ENCODE measurements at places on chromosomes 5 and 9. TPM values are rescaled to one million over a fixed set of nuclear protein-coding genes. Genes with fewer than 3 reads are reported as not detected.

NDST1 gene
- 63.7 TPM for total RNA-seq

SOX30 gene
- total RNA-seq: not detected

DNA sequence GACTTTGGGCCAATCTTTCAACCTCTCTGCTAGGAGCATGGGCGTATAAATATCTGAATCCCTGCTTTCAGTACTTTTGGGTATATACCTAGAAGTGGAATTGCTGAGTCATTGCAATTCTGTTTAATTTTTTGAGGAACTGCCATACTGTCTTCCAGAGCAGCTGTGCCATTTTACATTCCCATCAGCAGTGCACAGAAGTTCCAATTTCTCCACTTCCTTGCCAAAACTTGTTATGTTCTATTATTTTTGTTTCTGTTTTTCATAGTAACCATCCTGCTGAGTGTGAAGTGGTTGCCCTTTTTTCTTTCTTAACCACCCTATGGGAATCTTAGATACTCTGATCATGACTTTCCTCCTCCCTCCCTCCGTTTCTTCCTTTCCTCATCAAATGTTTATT, 11.1 kb upstream of the CCIN start:
- no peak for DNase-seq

DNA sequence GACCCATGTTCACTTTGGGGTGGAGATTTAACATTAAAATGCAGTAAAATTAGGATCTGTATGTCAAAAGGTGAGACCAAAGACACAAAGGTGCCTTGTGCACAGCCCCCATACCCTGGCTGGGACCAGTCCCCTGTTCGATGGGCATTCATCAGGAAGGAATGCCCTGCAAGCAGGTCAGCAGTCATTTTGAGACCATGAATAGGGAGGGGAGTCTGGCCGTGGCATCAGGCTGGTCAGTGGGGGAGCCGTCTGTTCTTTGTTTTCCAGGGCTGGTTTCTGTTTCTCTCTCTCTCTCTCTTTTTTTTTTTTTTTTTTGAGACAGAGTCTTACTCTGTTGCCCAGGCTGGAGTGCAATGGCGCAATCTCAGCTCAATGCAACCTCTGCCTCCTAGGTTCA, 68.9 kb upstream of the GOLM1 start:
- no peak for DNase-seq

VLDLR gene
- total RNA-seq: 2.0 TPM

ADGRD2 gene
- total RNA-seq: not detected

DNA sequence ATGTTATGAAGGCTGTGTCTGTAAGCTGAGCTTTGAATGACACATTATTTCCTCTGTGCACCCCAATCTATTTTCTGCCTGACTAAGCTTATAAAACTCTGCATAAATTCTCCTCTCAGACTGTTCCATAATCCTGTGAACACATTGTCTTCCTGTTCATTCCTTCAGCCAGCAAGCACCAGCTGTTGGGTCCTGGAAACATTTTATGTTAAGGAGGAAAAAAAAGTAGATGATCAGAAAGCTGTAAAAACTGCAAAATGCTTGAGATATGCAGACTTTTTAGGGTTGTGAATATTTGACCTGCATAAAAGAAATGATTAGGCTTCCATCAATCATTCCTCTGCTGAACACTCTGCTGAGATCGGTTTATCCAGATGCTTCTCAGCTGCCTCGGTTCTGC, 1246.0 kb upstream of the DMAC1 start:
- no peak for DNase-seq

DNA sequence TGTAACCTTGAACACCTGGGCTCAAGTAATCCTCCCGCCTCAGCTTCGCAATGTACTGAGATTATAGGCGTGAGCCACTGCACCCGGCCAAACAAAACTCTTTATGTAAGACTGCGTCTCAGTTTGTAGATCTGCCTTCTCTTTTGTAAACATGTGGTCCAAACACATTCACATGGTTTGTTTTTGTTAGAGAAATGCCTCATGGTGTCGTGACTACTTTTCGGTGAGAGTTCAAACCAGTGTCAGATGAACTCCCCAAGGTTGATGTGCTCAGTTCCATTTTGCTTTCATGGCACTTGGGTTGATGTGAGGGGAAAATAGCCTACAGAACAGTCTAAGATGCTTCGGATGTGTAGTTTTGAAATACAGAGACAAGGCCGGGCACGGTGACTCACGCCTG, 231.6 kb downstream of the GOLPH3 start:
- no peak for DNase-seq

DNA sequence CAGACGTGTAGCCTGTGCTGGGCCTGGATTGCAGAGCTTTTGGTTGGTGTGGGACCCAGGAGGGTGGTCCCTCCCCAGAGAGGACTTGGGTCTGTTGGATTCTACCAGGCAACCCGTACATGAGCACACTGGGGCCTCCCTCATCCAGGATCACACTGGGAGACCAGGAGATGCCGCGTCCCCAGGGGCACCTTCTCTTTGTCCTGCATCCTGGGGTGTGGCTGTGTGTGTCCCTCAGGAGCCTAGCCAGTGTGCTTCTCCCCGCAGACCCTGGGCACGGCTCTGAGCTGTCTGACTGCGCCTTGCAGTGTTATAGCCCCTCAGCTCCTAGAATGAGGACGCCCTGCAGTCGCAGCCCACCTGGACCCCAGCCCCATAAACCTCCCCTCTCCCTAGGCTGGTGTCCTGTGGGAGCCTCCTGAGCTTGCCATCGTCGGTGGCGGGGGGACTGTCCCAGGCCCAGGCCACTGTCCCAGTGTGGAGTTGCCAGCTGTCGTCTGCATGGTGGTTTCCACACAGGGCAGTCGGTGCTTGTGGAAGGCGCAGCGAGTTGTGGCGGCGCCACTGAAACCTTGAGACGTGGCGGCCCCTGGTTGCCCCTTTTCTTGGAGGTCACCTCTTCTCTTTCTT, 27.6 kb downstream of the CEP72 start:
- DNase-seq: no peak

KCNV2 gene
- total RNA-seq: not detected

CATSPER3 gene
- 0.86 TPM for total RNA-seq

PCDHGA1 gene
- total RNA-seq: 0.10 TPM

DNA sequence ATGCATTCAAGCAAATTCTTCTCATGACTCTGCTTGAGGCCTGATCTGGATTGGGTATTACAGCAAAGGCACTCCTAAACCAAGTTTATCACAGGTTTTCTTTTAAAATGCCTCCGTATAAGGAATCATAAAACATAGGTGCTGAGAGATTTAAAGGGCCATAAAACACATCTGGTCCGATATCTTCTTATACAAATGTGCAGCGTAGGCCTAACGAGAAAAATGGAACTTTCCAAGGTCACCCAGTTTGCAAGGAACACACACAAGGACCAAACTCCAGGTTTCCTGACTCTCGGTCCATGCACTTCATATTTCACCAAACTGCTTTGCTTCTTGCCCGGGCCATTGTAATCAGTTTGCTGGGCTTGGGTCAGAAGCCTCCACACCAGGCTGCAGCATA, 22.1 kb downstream of the SH3RF2 start:
- DNase-seq: no peak

All from left lobe of liver (tissue), 2 donors.